Stimulated activated naive CD8-positive, alpha-beta T cell treated with anti-CD3 and anti-CD28 coated beads, Interleukin-15, amount 100 ng/mL, for 72 hours (primary cell): ENCODE measurements at places on chromosomes 11 and 22.

- no peak for DNase-seq
Observed at GRCh38 chr11:57471496-57471895, 11.2 kb downstream of the RTN4RL2 start.

DNA sequence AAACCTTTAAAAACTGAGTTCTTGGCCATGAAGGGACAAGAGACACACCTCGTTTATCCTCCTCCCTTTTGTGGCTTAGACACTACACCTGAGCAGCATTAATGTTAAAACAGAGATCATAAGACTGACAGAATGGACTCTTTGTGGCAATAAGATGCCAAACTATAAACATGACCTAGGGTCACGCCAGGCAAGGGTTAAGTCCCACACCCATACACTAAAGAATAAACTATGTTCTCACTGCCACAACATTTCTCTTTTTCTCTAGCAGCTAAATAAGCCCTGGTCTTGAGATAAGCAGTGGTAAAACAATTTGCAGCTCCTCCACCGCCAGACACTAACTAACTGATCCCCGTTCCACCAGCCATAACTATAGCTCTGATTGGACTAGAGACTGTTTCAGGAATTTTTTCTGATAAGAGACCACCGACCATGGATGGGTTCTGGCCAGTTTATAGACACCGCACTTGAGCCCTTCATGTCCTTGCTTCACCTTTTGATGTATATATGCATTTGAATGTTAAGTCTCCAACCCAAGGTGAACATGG is 4.9 kb upstream of the SLCO2B1 start:
- no peak for DNase-seq

- no peak for DNase-seq
Observed at GRCh38 chr11:57597461-57597915, at the start of gene SERPING1. Gene SERPING1, plus strand, starts transcription at chr11:57597685. Its CDS starts 586 bp downstream, at chr11:57598271.

GRCh38 chr11:117829369-117829725 is 4.8 kb upstream of the FXYD2 start:
- DNase-seq: no peak

GRCh38 chr22:46539169-46539568 is 1.7 kb upstream of the CELSR1 start:
- DNase-seq: no peak

DNA sequence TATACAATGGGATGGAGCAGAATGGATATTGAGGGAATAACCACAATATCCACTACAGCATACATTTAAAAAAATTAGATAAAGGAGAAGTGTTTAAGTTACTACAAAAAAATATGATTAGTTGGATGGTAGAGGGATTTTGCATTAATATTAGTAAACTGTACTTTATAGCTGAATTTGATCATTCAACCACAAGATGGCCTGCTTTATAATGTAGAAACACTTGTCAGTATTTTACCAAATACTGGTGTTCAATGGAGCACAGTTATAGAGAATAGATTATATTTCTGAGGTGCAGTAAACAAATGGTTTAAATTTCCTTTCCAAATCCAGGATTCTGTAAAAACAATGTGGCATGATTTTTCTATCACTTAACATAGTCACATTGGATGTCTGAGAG is 818.8 kb upstream of the CHORDC1 start:
- no peak for DNase-seq

DNA sequence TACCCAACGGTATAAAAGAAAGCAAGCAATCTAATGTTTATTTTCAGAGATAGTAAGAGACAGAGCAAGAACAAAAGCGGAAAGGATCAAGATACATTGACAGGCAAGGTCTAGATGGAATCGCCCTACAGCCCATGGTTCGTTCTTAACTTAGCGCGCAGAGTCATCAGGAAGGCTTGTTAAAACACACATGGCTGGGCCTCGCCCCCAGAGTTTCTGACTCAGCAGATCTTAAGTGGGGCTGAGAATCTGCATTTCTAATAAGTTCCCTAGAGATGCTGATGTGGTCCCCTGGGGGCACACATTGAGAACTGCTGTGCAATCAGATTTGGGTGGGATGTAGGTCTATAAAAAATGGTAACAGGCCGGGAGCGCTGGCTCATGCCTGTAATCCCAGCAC is 35.8 kb upstream of the CHRM4 start:
- DNase-seq: no peak

DNA sequence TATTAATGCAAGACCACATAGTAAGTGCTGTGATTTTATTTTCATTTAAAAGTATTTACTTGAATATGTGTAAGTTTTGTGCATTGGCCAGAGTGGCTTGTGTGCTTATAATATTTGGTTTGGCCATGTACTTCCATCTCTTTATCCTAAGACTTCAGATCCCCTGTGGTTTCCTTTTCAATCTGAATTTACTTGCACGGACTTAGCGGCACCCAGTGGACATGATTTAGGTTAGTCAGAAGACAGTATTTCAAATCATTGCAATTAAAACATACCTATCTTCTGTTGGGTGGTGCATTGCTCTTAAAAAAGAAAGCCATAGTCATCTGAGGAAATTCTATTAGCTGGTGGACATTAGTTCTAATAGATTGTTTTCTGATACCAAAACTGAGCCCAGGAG is 30.7 kb downstream of the PIWIL4 start:
- DNase-seq: no peak

DNA sequence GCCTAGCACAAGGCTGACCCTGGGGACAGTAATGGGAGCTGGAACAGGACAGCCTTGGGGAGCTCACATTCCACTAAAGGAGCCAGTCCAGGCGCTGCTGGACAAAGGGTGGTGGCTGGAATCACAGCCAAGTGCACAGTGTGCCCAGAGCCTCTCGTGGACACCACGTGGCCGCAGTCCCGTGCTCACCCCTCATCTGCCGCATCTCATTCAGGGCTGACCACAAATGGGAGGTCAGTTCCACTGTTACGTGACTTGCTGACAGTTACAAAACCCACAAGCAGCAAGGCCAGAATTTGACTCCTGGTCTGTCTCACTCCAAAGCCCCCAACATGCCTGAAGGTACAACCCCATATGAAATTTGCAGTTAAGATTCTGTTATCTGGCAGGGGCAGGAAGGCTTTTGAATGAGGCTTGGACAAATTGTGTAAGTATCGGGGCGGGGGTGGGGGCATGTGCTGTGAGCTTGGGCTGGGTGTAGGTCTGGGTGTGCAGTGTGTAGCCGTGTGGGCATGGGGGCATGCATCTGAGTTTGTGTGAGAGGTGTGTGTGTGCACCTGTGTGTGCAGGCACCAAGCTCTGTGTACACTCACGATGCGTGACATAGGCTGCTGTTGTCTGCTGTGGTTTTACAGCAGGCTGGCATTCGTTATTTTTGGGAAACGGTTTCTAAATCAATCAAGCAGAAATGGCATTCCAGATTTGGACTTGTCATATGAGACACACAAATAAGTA is 301.7 kb downstream of the BRD1 start:
- no peak for DNase-seq

DNA sequence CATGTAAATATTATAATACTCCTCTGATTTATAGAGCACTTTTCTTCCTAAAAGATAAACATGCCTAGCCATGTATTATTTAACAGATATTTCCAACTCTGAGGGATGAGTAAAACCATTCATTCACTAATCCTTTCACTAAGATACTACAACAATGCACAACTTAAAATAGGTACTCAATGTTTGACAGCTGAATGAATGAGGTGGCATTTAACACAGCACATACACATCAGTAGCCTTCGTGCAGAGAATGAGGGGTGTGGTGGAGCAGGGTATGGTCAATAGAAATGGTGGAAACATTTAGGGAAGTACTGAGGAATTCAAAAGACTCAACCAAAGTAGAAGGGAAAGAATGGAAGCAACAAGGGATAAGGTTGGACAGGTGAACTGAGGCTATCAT is 46.7 kb upstream of the MTNR1B start:
- no peak for DNase-seq

DNA sequence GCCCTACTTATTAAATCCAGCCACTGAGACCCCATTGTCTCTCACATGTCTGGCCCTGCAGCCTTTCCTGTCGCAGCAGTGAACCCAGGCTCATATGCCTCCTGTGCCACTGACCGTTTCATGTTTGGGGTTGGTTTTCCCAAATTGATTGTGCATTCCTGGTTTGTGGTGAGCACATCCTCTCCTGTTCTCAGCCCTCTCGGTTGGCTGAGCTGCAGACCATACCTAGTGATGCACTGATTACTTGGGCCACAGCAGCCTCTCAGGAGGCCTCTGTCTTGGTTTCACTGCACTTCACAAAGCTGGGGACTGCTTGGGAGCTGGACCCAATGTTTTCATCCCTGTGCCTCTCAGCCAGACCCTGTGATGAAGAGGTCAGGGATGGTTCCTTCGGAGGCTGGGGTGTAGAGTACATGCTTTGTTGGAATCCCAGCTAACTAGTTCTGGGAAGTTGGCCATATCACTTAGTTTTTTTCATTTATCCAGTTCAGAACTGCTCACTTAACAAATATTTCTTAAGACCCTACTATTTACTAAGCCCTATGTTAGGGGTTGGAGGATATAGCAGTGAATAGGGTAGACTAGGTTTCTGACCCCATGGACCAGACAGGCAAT is 30.9 kb downstream of the PARVA start:
- DNase-seq: no peak

DNA sequence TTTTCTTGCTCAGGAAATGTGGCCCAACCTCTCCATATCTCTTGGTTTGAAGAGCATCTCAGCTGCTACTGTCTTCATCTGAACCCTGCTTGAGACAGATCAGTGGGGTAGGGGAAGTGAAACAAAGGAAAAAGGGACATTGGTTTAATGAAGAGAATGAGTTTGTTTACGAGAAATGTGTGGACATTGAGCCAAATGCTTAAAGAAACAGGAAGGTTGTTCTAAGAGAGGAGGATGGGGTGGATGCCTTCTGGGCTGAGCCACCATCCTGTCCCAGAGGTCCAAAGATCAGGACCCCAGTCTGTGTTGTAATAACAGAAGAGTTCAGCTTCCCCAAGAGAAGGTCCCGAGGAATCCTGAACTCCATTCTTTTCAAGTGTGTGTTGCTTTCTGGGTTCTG is 369.7 kb downstream of the INSC start:
- DNase-seq: no peak

DNA sequence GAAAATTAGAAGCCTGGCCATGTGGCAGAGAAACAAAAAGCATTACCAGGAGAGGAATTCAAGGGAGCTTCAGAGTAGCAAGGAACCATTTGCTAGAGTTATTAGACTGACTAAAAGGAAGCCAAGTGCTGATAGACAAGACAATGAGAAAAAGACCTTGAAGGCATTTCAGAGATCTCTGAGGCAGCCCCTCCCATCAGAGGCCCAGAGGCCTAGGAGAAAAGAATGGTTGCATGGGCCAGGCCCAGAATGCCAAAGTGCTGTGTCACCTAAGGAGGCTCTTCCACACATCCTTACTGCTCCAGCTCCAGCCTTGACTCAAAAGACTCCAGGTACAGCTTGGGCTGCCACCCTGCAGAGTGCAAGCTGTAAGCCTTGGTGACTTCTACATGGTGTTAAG is 61.8 kb upstream of the POU2AF2 start:
- no peak for DNase-seq

DNA sequence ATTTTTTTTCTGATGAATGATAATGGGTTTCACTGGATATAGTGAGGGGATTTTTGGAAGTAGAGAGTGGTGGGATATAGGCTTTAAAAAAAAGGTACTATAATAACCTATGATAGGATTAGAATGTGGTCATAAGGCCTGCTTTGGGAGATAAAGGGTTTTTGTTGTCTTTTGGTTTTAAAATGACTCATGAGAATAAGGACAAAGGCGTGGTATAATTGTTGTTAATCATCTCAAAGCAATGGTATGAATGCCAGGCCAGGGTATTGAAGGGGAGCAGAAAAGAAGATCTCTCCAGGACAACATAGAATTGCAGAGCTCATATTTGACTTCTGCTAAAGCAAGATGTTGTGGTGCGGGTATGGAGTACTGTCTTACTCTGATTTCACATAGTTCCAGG is 579.4 kb downstream of the JRKL start:
- DNase-seq: no peak

DNA sequence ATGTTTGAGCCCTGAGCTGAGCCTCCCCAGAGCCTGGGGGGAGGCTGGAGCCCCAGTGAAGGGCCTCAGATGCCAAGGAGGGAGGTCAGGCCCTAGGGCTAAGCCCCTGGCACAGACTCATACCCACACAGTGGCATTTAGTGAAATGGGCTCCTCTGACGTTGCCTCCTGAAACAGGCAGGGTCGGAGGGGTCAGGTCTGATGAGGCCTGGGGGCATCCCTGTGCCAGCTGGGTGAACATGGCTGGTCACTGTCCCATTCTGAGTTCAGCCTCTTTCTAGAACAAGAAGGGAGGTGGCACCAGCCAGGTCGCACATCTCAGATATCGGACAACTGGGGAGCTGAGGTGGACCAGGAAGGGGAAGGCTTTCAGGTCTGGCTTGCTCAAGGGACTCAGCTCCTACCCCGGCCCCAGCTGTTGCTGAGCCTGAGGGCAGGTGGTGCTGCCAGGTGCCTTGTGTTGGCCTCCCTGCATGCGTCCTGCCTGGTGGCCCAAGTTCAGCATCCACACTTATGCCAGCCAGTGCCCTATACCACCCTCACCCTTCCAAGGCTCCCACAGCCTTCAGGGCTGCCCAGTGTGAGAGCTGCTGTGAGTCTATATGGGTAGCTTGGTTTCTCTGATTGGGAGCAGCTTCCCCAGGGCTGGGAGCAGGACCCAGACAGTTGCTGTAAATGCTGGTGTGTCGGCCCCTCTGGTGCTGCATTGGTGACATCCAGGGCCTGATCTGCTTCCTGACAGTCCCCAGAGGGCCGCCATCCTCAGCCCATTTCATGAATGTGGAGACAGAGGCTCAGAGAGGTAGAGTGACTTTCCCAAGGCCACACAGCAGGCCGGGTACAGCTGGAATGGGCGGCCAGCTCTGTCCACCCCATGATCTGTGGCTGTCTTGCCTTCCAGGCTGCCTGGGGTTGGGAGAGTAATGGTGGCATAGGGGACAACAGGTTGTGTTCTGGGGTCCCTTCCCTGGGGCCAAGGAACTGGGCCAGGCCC is 32.8 kb upstream of the PPARA start:
- no peak for DNase-seq

GRCh38 chr11:130527636-130528297 is 79.3 kb downstream of the ADAMTS15 start:
- DNase-seq: no peak

DNA sequence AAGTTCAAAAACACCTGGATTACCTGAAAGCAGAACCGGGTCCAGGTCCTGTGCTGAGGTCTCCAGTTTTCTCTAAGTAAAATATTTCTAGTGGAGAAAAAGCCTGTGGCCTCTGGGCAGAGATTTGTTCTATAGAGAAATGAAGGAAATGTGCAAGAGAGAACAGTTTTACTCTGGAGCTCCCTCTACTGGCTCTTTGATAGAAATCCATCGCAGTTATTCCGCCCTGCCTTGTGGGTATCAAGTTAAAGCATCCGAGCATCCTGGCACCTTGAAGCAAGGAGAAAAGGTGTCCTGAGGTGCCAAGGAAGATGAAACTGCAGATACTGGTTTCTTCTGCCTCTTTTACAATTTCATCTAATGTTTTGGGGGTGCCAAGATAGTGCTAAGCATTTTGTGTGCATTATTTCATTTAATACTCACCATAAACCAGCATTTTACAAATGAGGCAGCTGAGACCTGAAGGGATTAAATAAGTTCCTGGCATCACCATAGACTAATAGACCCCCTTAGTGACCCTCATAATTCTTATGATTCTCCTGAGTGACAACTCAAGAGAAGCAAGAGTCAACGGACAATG is 113.1 kb upstream of the HSD17B12 start:
- no peak for DNase-seq

- DNase-seq: no peak
Observed at GRCh38 chr22:38699143-38699542, 1.6 kb downstream of the JOSD1 start.

GRCh38 chr22:50698546-50698945 is 25.9 kb downstream of the SHANK3 start:
- no peak for DNase-seq
